ENCODE measurements at places on chromosomes 7 and 10. TPM values are rescaled to one million over a fixed set of nuclear protein-coding genes. Genes with fewer than 3 reads are reported as not detected.

DNA sequence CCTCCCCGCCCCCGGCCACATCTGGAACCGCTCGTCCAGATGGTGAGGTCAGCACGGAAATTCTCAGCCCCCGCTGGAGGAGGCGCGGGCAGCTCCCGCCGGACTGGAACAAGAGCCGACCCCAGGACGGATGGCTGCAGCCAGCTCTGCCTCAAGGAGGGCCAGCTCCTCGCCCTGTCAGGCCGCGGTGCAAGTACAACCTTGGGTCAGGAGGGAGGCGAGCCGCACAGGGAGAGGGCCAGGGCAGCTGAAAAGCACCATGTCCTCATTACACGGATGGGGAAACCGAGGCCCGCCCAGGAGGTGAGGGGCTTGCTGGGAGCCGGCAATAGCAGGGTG is 3.8 kb upstream of the GRIFIN start:
- no peak for DNase-seq

DNA sequence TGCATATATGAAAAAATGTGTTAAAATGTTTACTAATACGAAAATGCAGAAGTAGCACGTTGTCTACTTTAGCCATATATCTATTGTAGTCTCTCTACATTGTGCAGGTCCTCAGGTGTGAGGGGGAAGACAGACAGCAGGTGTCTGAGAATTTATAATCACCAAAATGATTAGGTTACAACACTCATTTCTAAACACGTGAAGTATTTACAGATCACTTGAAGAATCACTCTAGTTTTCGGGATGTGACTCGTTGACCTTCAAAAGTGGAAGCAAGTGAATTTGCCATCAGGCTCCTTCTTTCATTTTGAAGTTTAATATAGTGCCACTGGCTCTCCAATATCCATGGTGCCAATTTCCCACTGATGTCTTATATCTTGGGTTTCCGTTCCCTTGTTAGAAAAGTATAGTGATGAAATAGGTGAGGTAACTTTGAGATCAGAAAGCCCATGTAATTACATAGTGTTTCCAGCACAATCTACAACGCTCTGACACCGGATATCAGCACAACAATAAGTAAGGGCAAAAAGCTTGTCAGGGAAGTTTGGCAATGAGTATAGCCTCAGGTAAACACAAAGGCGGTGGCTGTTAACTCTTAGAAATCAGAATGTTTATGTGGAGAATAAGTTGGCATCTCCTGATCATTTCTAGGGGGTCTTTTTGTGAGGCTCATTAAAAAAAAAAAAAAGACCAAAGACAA is 57.5 kb upstream of the SP4 start:
- DNase-seq = no peak

- no peak for DNase-seq
Observed at GRCh38 chr10:81157681-81158080, 620.0 kb downstream of the SH2D4B start.

DNA sequence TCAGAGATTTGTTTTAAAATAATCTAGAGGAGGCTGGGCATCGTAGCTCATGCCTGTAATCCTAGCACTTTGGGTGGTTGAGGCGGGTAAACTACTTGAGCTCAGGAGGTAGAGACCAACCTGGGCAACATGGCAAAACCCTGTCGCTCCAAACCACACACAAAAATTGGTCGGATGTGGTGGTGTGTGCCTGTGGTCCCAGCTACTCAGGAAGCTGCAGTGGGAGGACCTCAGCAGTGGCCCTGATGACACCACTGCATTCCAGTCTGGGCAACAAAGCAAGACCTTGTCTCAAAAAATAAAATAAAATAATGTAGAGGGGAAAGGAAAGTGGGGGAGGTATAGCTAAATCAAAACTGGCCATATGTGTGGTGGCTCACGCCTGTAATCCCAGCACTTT is 13.9 kb upstream of the PPP3CB start:
- DNase-seq = no peak

GRCh38 chr7:133575726-133576440 is 323.0 kb downstream of the EXOC4 start:
- DNase-seq = no peak

DNA sequence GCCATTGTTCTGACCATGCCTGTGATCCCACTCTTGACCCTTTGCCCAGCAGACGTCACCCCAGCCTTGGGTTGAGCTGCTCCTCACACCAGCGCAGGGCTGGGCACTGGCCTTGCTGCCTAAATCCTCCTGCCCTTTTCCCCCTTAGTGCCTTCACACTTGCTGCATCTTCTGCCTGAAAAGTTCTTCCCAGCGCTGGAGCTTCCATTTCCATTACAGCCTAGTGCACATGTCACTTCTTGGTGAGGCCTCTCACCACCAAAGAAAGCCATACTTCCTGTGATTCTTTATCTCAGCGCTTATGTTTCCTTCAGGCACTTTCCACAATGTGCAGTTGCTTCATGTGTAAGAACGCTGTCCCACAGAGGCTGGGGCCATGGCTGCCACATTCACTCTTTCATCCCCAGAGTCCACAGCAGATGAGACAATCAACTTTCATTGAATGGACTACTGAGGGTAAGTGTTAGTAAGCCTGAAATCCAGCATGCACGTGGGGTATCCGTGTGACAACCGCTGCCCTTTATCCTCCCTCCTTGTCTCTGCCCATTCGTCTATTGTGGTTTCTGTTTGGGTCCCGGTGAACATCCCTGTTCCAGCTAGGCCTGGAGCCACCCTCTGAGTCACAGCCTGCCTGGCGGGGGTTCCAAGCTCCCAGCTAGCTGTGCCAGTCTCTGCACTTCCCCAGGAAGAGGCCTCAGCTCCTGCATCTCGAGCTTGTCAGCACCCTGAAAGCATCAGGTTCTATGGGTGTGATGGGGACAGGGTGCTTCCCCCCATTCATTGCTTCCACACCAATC is 37.3 kb downstream of the ADRA2A start:
- no peak for DNase-seq

GRCh38 chr7:94382132-94382531 is 12.6 kb upstream of the COL1A2 start:
- no peak for DNase-seq

DNA sequence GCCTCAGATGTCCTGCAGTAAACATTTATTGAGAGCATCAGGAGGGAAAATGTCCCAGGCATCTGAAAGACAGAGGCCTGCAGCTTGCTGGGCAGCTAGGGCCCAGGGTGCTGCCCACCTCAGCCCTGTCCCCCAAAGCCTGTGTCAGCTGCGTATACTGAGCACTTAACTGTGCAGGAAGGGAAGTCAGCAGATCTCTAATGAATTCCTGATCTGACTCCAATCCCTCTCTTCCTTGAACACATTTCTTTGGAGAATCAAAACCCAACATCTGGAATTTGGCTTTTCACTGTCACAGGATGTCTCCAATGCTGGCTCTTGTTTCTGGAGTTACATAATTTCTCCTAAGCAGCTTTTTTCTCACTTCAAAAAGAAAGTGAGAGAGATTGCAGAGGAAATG is 364.7 kb upstream of the NFE2L3 start:
- no peak for DNase-seq

DNA sequence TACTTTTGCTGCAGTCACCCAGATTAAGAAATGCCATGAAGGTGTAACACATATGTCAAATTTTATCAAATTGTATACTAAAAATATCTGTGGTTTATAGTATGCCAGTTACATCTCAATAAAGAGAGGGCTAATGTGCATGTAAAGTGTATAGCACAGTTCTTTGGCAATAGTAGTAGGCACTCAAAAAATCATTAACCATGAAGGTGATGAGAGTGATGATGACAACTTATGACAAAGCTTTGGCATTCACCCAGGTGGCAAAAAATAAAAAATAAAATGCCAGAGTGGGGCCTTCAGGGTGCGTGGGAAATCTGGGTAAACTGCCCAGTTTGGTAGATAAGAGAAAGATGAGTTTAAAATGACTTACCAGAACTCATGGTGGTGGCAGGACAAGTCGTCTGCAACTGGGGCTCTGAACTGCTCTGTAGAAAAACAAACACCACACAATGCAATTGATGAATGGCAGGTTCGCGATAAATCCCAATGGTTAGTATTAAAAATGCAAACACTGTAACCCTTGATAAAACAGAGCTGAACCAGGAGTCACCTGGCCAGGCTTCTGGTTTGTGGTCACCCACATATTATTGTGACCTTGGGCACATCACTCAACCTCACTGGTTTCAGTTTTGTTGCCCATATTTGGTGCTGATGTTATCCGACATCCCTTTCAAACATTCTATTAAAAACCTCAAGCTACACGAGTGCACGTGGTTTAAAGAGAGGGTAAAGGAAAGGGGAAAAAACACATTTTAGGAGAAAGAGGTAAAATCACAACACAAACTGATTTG is 120.2 kb downstream of the SORBS1 start:
- DNase-seq = no peak

- no peak for DNase-seq
Observed at GRCh38 chr10:7589748-7590147, 77.0 kb downstream of the ITIH5 start.

GRCh38 chr10:122346326-122346950 is 28.1 kb upstream of the PLEKHA1 start:
- no peak for DNase-seq

DNA sequence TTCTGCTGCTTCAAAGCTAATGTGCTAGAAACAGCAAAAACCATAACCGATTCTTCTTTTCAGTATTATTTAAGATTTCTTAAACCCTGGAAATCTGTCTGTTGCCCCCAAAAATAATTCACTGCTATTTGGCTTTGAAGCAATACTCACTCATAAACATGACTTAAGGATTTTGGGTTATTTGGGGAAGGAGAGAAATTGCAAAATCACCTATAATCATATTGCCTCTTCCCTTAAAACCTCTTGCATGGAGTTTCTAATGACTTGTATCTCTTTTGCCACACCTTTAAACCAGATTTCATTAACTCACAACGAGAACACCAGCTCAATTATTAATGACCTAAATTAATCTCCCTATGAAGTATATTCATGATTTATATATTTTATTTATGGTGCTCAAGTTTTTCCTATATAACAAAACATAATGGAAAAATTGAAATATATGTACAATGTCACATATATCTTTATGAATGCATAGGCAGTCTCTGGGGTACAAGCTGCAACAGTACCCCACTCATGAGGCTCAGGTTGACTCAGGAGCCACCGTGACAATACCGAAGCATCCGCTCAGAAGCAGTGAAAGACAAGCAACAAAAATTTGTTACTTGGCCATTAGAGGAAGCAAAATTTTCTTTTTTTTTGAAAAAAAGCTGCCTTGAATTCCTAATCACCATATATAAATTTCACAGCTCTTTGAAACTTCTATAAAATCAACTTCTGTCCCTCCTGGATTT is 3.0 kb downstream of the NAMPT start:
- DNase-seq = no peak

- DNase-seq = peak; percentile 45
Observed at GRCh38 chr10:11170993-11171851, 153.6 kb downstream of the CELF2 start.

- no peak for DNase-seq
Observed at GRCh38 chr7:103843689-103844480, 145.6 kb downstream of the RELN start.

DNA sequence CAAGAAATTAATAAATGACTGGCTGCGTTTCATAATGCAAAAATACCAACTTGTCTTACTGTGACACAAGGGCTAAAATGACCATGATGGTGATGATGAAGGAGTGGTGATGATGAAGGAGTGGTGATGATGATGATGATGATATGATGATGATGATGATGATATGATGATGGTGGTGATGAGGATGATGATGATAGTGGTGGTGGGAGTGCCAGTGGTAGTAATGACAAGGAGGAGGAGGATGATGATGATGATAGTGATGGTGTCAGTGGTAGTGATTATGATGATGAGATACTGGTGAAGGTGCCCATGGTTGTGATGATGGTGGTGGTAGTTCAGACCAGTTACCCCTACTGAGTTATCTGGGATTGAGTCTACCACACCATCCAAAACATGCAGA is 265.9 kb downstream of the FGFR2 start:
- DNase-seq = no peak

- DNase-seq = no peak
Observed at GRCh38 chr7:46945328-46945727, 636.6 kb downstream of the TNS3 start.

- no peak for DNase-seq
Observed at GRCh38 chr10:44962870-44963738, 3.5 kb downstream of the RASSF4 start.

GRCh38 chr10:85060944-85061343 is 732.6 kb downstream of the CCSER2 start:
- no peak for DNase-seq

- DNase-seq = no peak
Observed at GRCh38 chr10:133047526-133048123, 40.1 kb upstream of the ADGRA1 start.

DNA sequence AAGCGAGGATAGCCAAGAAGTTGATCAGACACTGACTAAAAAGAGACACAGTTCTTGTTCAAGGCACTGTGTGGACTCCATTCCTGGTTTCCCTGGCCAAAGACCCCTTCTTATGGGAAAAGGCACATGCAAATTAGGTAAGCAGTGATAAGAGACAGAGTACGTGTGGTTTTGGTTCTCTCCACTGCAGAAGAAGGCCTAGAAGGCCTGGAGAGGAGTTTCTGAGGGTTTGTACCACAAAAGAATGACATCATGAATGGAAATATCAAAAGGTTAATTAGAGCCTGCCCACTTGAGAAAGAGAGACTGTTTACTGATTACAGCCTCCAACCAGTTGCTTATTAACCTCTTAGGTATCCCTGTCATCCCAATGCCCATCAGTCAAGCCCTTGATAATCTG is 137.5 kb downstream of the ZNF365 start:
- DNase-seq = no peak

GRCh38 chr7:92489634-92490033 is 11.9 kb upstream of the ERVW-1 start:
- no peak for DNase-seq

DNA sequence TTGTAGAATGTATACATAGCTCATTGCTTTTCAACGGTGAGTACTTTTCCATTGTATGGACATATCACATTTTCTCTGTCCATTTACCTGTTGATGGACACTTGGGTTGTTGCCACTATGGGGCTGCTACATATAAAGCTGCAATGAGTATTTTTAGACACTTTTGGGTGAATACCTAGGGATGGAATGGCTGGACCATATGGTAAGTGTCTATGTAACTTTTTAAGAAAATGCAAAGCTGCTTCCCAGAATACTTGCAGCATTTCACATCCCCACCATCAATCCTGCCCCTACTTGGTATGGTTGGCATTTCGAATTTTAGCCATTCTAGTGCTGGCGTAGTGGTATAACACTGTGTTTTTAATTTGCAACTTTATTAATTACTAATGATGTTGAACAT is 274.6 kb downstream of the TNS3 start:
- no peak for DNase-seq

DNA sequence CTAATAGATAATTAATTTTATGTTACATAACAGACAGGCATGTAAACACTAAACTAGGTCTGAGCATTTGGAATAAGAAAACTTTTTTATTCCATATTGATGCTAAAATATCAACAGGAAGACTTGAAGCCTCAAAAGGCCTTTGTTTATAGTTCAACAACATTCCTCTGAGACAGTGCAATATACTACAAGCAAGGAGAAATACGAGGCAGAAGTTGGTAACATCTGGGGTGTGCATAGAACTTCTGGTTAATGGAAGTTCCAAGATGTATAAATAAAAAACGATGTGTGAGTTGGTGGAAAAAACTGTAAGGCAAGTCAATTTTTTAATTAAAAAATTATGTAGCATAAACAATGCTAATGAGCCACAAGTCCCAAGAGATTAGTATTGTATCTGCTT is 139.6 kb downstream of the SKAP2 start:
- DNase-seq = no peak

- DNase-seq = no peak
Observed at GRCh38 chr10:50422259-50422658, 170.9 kb upstream of the ASAH2 start.

Gene PLXNA4
- total RNA-seq = 15.3 TPM

Gene OR2A42
- total RNA-seq = not detected

Gene EXOSC1
- 37.6 TPM for total RNA-seq

Gene DYDC2
- not detected for total RNA-seq

Gene FAM25C
- not detected for total RNA-seq

Gene OR2A1
- total RNA-seq = not detected

Gene SRPK2
- 108 TPM for total RNA-seq

Gene GDF10
- total RNA-seq = not detected

Measured in natural killer cell (primary cell).